ENCODE measurements at places on chromosomes 7 and 10. TPM values are rescaled to one million over a fixed set of nuclear protein-coding genes. Genes with fewer than 3 reads are reported as not detected.

Gene GJD4
- total RNA-seq = not detected

Gene CASP7
- total RNA-seq = 35.6 TPM

Gene NPSR1
- not detected for total RNA-seq

Gene MSMB
- not detected for total RNA-seq

Gene GIMAP1
- total RNA-seq = not detected

Gene CCDC71L
- 34.1 TPM for total RNA-seq

Gene KCNH2
- 0.33 TPM for total RNA-seq

Gene CALHM1
- not detected for total RNA-seq

Gene CAV1
- total RNA-seq = 614 TPM

Gene HECW1
- 4.9 TPM for total RNA-seq

Gene LRIT1
- total RNA-seq = not detected

Gene WASHC2C
- 62.4 TPM for total RNA-seq

Gene SPAG6
- 0.15 TPM for total RNA-seq

Gene CRHR2
- not detected for total RNA-seq

Gene ZSCAN25
- 10.3 TPM for total RNA-seq

Gene HOXA7
- not detected for total RNA-seq

Gene GPR141
- total RNA-seq = not detected

Gene GNAT3
- total RNA-seq = not detected

Gene GDF10
- 44.9 TPM for total RNA-seq

Gene ANK3
- total RNA-seq = 4.5 TPM

Gene SLC26A3
- not detected for total RNA-seq

Gene FGL2
- total RNA-seq = 29.9 TPM

Gene LIPK
- not detected for total RNA-seq

Gene AGBL3
- 0.83 TPM for total RNA-seq

Gene JCAD
- 2.0 TPM for total RNA-seq

Gene BMPR1A
- total RNA-seq = 68.1 TPM

Gene ADCYAP1R1
- not detected for total RNA-seq

Gene PON1
- not detected for total RNA-seq

Gene ZCWPW1
- 1.3 TPM for total RNA-seq

Gene IDI2
- total RNA-seq = not detected

Gene MACC1
- 0.15 TPM for total RNA-seq

Gene EBF3
- total RNA-seq = 16.5 TPM

Gene FGF8
- total RNA-seq = 0.17 TPM

Gene HKDC1
- under 0.01 TPM for total RNA-seq

Gene RINT1
- 19.7 TPM for total RNA-seq
